ENCODE measurements at places on chromosomes 4 and X. TPM values are rescaled to one million over a fixed set of nuclear protein-coding genes. Genes with fewer than 3 reads are reported as not detected.

DNA sequence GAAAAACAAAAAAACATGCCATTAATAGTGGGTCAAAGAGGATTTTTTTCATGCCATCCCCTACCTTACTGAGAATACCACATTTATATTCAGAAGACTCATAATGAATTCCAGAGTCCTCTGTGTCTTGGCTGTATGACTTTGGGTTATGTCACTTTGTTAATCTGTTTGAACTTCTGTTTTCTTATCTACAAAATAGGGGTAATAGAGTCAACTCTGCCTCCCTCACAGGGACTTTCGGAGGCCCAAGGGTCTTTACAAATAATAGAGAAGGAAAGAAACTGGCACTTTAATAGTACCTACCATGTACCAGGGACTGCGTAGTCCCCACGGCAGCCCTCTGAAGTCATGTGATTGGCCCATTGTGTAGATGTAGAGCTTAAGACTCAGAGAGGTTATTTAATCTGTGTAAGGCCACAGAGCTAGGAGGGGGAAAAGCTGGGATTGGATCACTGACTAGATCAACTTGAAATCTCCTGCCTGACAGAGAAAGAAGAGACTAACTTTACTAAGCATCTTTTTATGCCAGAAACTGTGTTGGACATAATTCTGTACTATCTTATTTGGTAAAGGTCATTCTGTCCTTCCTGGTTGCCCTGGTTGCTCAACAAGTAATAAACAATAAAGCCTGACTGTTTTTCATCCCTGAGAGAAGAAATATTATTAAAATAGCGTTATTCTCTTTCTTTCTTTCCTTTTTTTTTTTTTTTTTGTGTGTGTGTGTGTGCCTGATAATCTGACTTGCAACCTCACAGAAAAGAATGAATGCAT is 59.6 kb downstream of the NFKB1 start:
- no peak for DNase-seq

- no peak for DNase-seq
Measured at GRCh38 chrX:40612511-40612910, 10.7 kb upstream of the MPC1L start.

DNA sequence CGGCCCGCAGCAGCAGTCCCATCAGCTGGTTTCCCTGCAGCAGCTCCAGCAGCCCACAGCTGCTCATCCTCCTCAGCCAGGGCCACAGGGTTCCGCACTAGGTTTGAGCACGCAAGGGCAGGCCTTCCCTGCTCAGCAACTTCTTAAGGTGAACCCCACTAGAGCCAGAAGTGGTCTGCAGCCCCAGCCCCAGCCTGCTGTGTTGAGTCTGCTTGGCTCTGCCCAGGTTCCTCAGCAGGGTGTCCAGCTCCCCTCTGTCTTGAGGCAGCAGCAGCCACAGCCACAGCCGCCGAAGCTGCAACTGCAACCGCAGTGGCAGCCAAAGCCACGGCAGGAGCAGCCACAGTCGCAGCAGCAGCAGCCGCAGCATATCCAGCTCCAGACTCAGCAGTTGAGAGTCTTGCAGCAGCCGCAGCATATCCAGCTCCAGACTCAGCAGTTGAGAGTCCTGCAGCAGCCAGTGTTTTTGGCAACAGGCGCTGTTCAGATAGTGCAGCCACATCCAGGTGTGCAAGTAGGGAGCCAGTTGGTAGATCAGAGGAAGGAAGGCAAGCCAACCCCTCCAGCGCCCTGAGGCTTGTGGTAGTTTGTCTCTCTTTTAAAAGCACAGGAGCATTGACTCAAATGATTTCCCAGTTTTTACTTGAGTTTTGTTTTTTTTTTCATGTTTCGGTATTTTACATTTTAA is 4.6 kb downstream of the SUPT20HL1 start:
- no peak for DNase-seq

The PCDH18 gene
- total RNA-seq, result 108 TPM

- no peak for DNase-seq
Measured at GRCh38 chrX:136896121-136896914, 15.8 kb upstream of the RBMX start.

GRCh38 chrX:86047936-86048280 is 550 bp upstream of the CHM start:
- DNase-seq, result no peak

- DNase-seq, result no peak
Measured at GRCh38 chr4:153259661-153260060, 55.4 kb downstream of the TRIM2 start.

DNA sequence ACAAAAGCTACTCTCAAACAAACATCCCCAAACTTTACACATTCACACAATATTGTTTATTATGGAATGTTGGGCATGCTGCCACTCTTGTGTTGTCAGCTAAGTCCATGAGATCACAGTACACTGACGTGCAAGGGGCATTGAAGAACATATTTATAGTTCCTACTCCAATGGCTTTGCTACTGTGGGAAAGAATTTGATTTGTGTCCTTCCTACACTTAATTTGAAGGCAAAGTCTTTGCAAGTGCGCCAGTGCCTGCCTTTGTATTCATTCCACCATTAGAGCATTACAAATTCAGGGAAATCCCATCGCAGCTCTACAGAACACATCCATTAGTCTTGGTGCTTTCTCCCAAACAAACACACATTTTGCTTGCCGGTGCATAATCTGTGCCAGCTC is 45.4 kb upstream of the FTHL17 start:
- DNase-seq, result no peak

The SLC49A3 gene
- total RNA-seq, result 3.9 TPM

DNA sequence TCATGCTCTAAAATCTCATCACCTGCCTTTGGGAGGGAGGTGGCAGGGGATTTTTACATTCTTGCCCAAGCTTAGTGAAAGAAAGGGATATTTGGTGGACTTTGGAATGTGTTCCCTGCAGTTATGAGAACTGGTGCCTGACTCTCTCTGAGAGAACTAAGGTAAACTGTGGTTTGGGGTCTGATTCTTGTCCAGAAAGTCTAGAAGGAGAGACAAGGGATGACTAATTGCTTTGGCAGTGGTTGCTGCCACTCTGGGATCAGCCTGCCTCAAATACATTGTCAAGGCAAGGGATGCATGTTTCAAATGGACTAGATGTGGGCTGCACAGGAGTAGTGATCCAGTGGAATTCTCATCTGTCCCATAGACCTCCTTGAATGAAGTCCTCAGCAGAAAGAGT is 115.2 kb downstream of the DDIT4L start:
- no peak for DNase-seq

- no peak for DNase-seq
Measured at GRCh38 chrX:150212672-150213480, 150.2 kb upstream of the MAMLD1 start.

DNA sequence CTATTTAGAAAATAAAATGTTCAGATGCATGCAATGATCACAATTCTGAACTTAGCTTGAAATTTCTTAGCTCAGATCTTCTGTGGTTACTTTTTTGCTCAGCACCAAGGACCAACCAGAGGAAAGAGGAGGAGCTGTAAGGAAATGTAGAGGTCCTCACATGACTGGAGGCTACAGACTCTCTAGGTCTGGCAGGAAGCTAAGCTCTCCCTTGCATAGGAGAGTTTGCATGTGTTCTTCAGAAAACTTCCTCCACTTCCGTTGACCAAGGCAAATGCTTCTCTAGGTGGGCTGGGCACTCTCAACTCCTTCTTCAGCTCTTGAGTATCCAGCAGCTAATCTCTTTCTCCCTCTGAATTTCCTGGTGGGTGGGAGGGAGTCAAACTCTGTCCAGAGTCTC is 119.6 kb downstream of the BTC start:
- no peak for DNase-seq

The HSFX1 gene
- 1.1 TPM for total RNA-seq

- DNase-seq, result peak; percentile 59
Measured at GRCh38 chrX:334971-335757, 16.6 kb upstream of the GTPBP6 start.

GRCh38 chrX:121635141-121635540 is 587.7 kb downstream of the GLUD2 start:
- DNase-seq, result no peak

DNA sequence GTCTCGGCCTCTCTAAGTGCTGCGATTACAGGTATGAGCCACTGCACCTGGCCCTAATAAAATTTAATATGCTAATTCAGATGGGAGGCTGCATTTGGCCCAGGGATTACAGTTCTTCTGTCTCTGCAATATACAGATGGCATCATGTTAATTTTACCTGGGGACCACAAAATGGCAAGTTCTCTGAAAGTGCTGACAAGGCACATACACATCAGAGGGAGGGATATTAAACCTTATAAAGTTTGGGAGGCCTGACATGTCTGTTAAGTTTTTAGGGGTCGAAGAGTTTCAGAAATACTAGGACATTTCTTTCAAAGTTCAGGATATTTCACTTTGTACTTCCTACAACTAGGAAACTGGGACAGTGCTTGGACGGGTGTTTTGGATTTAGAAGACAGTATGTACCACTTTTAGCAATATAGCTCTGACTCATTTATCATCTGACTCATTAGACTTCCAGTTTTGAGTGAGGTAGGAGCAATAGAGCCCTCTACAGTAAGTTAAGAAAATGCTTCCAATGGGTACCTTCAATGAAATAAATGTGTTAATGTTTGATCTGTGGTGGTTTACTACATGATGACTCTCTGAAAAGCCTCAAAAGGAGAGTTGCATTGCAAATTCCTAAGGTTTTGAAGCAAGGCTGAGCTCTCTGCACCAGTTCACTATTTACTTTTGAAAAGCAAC is 981.0 kb upstream of the HS3ST1 start:
- no peak for DNase-seq

- DNase-seq, result no peak
Measured at GRCh38 chrX:31423609-31424189, 351.9 kb upstream of the FTHL17 start.

DNA sequence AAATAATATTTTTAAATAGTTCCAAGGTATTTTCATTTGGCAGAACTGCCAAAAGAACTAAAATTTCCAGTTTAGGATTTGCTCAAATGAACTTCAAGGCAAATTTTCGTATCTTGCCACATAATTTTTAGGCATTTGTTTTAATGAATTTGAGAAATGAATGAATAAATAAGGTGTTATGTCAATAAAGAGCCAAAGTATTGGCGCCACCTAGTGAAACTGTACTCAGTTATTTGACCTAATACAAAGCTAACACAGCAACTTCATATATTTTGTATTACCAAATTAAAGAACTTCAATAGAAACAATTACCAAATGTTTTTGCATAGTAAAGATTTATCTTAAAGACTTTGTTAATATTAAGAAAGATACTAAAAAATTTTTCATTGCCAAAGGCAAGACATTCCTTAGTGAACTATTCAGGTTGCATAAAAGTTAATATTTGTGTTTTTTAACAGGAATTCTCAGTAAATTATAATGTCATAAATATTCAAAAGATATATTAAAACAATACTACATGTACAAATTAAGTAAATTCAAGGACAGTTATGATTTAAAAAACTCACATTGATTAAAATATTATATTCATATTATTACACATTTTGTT is 50.3 kb downstream of the STPG2 start:
- no peak for DNase-seq

- DNase-seq, result no peak
Measured at GRCh38 chrX:132364313-132364712, 124.5 kb downstream of the MBNL3 start.

The SAGE1 gene
- not detected for total RNA-seq

- DNase-seq, result no peak
Measured at GRCh38 chr4:139844057-139844456, 178.4 kb downstream of the MGST2 start.

GRCh38 chr4:139863531-139863930 is 197.9 kb downstream of the MGST2 start:
- no peak for DNase-seq

All from sigmoid colon (tissue), 7 donors.